ENCODE measurements at places on chromosomes 12 and 14. TPM values are rescaled to one million over a fixed set of nuclear protein-coding genes. Genes with fewer than 3 reads are reported as not detected.

- H3K36me3 ChIP-seq: no peaks in the 10 kb centered on the region
- no peaks in the 10 kb centered on the region for H3K27me3 ChIP-seq
- no peak overlapping the region for H3K27ac ChIP-seq
- no peak for DNase-seq
- H3K4me1 ChIP-seq: no peaks in the 10 kb centered on the region
Observed at GRCh38 chr14:55892906-55893305, 225.3 kb upstream of the PELI2 start.

GRCh38 chr14:96905825-96906224 lies 108.6 kb downstream of the VRK1 start:
- H3K27me3 ChIP-seq: no peaks in the 10 kb centered on the region
- no peaks in the 10 kb centered on the region for H3K36me3 ChIP-seq
- no peak for DNase-seq
- 0 out of 2 replicates have a peak, but pooled peaks cover 10% of the 10 kb centered on the region for H3K4me1 ChIP-seq
- H3K27ac ChIP-seq: no peak overlapping the region

DNA sequence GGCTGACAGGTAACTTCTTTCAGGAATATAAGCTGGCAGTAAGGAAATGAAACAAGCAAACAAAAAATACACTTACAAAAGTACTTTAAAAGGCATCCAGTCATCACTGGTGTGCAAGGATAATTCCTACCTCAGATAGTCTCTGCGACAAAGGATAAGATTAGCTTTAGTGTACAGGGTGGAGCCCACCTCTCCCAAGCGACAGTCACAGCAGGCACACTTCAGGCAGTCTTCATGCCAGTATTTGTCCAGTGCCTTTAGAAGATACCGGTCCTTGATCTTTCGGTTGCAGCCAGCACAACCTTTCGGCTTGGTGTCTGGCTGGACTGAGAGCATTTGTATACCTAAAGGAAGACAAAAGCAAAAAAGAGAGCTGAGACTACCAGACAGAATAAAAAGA lies 5.4 kb downstream of the LMO3 start:
- no peak overlapping the region for H3K27ac ChIP-seq
- no peaks in the 10 kb centered on the region for H3K4me1 ChIP-seq
- no peaks in the 10 kb centered on the region for H3K36me3 ChIP-seq
- no peaks in the 10 kb centered on the region for H3K27me3 ChIP-seq
- no peak for DNase-seq
- H3K4me3 ChIP-seq: no peak overlapping the region

DNA sequence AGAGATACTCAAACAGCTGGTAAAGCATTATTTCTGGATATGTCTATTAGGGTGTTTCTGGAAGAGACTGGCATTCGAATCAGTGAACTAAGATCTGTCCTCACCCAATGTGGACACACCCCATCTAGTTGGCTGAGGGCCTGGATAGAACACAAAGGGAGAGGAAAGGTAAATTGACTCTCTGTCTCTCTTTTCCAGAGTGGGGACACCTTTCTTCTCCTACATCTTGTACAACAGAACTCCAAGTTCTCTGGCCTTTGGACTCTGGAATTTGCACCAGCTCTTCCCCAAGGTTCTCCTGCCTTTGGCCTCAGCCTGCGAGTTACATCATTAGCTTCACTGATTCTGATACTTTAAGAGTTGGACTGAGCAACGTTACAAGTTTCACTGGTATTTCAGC lies 1253.9 kb downstream of the SLC16A7 start:
- H3K4me3 ChIP-seq: no peak overlapping the region
- H3K27me3 ChIP-seq: no peaks in the 10 kb centered on the region
- DNase-seq: no peak
- H3K4me1 ChIP-seq: no peaks in the 10 kb centered on the region
- no peaks in the 10 kb centered on the region for H3K36me3 ChIP-seq
- H3K27ac ChIP-seq: no peak overlapping the region

- H3K4me3 ChIP-seq: no peak overlapping the region
- no peak overlapping the region for H3K27ac ChIP-seq
- H3K36me3 ChIP-seq: no peaks in the 10 kb centered on the region
- H3K4me1 ChIP-seq: no peaks in the 10 kb centered on the region
- DNase-seq: no peak
Observed at GRCh38 chr14:33646692-33647260, 304.1 kb downstream of the EGLN3 start.

The RSRC2 gene
- 79.0 TPM for total RNA-seq

DNA sequence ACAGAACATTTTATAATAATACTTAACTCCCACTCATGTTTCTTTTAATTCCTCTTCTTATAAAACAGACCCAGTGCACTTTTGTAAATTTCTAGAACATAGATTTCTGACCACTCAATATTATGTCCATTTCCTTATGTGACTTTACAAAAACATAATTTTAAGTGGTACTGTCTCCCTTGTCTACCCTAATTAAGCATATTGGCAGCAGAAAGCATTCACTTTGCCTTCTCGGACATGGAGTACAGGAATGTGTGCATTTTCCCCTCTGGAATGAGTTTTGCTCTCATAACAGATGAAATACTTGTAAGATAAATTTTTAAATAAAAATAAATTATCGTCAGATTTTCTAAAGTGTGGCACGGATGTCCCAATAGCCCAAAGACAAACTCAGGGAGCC lies 129.5 kb upstream of the MDM1 start:
- H3K27ac ChIP-seq: no peak overlapping the region
- H3K4me1 ChIP-seq: no peaks in the 10 kb centered on the region
- H3K4me3 ChIP-seq: no peak overlapping the region
- no peaks in the 10 kb centered on the region for H3K36me3 ChIP-seq
- no peak for DNase-seq
